ENCODE measurements at places on chromosomes 3 and 15. TPM values are rescaled to one million over a fixed set of nuclear protein-coding genes. Genes with fewer than 3 reads are reported as not detected.

DNA sequence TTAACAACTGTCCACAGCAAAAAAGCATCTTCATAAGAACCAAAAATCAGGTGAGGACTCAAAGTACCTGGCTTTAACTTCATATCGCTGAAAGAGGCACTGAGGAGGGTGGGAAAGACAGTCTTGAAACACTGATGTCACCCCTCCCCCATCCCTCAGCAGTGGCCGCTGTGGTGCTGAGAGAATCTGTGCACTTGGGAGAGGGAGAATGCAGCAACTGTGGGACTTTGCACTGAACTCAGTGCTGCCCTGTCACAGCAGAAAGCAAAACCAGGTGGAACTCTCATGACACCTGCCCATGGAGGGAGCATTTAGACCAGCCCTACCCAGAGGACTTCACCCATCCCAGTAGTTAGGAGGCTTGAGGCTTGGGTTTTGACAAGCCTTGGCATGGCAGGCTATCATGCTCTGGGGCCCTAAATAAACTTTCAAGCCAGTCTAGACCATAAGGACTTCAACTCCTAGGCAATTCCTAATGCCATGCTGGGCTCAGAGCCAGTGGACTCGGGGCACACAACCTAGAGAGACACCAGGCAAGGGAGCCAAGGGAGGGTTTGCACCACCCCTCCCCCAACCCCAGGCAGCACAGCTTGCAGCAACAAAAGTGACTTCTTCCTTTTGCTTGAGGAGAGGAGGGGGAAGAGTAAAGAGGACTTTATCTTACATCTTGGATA lies 6.1 kb upstream of the ZSCAN2 start:
- no peak for DNase-seq

DNA sequence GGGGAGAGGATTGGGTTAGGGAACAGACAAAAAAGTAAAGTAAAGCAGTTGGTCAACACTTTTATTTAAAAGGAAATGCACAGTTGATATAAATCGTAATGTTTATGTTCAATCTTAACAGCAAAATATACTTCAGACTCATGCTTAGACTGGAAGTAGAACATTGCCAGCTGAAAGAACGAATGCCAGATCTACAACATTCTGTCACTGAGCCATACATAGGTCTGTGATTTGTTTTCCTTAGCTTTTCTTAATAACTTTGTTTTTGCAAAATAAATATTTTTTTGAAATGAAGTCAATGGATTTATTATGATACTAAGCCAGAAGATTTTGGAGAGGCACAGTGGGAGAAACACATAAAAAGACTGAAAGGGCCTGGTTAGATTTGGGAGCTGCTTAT lies 62.0 kb downstream of the LEKR1 start:
- DNase-seq, result no peak

DNA sequence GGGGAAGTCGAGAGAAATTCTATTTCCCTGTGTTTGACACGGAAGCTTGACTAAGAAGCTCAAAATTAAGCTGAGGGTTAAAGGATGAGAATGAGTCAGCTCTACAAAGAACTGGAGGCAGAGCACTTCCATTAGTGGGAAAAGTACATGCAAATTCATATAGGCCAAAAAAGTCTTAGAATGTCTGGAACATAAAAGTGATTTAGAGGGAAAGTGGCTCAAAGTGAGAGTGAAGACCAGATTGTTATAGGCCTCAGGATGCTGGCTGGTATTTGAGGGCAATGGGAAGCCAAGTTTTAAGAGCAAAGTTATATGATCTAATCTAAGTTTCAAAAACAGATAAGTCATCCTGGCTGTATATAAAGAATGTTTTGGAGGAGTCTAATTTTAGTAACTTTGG lies 857.3 kb downstream of the NAALADL2 start:
- DNase-seq, result no peak

Gene LMAN1L
- total RNA-seq, result 23.5 TPM

Gene PP2D1
- total RNA-seq, result not detected

Gene LRRN1
- total RNA-seq, result 0.12 TPM

All from left ventricle myocardium superior (tissue), 1 donor.